ENCODE measurements at places on chromosomes 12 and 14.

DNA sequence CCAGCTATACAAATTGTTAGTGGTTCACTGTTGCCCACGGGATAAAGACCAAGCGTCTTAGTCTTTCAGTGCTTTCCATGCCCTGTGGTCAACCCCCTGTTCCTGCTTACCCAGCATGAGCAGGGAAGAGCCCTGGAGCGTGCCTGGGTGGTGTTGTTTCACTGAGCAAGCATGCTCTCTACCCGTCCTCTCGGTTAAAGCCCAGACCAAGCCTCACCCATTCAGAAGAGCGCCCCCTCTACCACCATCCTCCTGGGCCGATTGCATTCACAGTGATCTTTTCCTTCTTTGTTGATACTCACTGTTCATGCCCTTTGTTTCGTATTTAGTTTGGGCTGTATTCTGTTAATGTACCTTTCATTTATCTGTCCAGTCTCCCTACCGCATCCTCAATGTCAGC is 25.1 kb downstream of the DYRK4 start:
- DNase-seq: no peak

- no peak for DNase-seq
These were observed 2.3 kb upstream of the PRPH start for GRCh38 chr12:49292729-49293055.

DNA sequence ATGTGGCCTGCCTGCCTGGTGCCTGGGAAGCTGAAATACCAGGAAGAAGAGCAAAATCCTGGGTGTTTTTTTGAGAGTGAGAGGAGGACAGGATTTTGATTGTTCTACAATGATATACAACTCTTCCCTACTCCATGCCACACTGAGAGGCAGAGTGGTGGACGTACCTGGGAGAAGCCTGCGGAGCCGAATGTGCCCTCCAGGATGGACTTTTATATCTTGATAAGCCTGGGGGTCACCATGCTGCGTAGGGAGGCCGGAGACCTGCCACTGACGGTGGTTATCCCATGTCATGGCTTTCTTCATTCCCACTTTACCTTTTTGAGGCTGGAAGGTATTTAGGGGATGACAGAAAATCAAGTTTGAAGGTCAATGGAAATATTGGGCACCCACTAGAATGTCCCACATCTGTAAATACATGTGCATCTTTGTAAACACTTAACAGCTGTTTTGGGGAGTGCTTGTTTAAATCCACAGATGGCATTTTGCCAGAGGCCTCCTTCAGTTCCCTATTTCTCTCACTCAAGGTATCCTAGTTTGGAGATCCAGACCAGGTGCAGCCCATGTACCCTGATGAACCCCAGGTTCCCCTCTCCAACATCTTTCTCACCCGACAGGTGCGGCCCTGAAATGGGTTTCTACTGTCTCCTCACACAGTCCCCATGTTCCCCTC is 1.1 kb upstream of the GLT1D1 start:
- DNase-seq: no peak

- no peak for DNase-seq
These were observed 31.5 kb upstream of the KRR1 start for GRCh38 chr12:75542942-75543341.

- peak; percentile 37 for DNase-seq
These were observed 59.7 kb downstream of the PLXNC1 start for GRCh38 chr12:94207849-94208621.

DNA sequence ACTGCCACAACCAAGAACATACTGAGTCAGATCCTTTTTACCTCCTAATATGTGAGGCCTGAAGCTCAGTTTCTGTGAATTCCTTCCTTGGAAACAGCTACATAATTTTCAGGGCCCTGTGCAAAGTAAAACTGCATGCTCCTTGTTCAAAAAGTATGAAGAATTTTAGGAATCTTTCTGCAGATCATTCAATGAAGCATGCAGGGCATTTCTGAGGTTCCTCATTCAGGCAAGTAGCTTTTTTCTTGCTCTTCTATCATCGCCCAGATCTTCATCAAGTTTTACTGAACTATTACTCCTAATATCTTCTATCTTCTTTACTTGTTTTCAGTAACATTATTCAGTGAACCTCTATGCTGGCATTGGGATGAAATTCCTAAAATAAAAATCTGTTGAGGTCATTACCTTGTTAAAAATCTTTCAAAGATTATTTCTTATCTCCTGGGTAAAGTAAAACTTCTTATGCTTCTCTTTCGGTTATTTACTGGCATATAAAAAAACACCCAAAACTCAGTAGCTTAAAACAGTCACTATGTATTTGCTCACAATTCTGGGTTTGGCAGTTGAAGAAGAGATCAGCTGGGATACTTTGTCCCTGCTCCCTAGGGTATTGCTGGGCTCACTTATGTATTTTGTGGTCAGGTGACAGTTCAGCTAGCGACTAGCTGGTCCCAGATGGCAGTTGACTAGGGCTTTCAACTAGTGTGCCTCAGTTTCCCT is 42.6 kb upstream of the KRR1 start:
- no peak for DNase-seq

DNA sequence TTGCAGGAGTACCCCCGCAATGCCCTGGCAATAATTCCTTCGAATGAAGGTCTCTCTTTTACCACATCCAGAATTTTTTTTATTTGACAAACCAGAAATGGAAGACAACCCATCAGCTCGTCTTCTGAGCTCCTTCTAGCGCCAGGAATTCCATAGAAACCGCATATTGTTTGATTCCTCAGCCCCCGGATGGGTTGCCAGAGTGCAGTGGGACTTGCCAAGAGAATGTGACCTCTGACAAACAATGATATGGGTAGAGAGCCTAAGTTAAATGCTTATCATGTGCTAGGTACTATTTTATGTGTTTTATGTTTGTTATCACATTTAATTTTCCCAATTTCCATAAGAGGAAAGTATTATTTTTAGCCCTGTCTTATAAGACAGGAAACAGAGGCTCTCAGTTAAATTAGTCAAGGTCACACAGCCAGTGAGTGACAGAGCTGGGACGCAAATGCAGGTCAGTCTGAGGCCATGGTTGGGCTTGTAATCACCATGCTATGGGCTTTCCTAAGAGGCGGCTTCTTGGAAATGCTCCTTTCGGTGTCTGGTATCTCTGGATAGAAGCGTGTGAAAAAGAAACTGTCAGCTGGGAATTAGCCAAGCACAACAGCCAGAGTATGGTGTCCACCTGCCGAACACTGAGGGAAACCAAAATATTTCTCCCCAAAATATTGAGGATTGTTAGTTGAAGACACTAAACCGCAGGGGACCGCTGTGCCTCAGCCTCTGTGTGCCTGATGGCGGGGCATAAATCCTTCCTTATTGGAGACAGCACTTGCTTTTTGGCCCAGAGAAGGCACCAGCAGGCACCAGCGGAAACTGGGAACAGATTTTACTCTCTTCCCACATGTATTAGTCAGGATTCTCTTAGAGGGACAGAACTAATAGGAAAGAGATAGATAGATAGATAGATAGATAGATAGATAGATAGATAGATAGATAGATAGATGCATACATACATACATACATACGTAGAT is 29.4 kb upstream of the ETFBKMT start:
- no peak for DNase-seq

DNA sequence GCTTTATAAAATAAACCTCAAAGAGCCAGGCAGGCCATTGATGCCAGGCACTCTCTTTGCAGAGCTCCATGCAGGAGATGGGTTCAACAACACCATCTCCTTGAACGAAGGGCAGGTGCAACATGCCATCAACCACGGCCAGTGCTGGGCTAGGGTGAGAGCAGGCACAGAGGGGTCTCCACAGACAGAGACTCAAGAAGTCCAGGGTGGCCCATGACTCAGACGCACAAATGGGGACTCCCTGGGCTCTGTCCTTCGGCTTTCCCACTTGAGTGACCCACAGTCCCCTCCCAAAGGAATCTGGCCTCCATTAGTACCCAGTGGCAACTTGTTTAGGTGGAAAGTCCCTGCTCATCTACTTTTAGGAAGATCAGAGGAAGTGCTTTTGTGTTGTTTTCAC is 124.4 kb upstream of the PZP start:
- no peak for DNase-seq

DNA sequence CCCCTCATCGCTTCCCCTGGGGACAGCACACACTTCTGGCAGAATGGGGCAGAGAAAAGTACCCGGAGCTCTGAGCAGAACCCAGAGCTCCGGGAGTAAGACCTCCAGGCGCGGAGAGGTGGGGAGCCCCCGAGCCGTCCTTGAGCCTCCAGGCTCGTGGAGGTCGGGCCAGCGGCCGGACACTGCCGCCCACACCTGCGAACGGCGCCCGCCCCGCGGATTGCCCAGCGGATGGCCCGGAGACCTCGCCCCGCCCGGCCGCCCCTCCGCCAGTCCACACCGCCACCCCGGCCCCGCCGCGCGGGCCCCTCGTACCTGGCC is 344 bp downstream of the SPTLC2 start:
- peak; percentile 19 for DNase-seq

DNA sequence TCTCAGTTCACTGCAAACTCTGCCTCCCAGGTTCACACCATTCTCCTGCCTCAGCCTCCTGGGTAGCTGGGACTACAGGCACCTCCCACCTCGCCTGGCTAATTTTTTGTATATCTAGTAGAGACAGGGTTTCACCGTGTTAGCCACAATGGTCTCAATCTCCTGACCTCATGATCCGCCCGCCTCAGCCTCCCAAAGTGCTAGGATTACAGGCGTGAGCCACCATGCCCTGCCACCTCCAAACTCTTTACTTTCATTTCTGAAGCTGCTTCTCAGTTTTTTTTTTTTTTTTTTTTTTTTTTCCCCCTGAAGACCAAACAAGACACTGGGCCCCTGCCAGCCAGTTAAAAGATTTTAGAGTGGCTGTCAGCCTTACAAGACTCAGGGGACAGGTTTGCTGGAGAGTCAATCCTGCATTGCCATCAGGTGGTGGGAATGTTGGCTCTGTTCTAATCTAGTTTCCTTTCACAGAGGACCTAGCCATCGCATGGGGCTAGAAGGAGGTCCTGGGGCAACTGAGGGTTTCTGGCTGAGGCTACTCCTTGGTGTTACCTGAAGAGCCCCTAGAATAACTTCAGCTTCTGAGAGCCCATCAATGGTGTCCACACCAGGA is 37.4 kb upstream of the HIGD1C start:
- no peak for DNase-seq

DNA sequence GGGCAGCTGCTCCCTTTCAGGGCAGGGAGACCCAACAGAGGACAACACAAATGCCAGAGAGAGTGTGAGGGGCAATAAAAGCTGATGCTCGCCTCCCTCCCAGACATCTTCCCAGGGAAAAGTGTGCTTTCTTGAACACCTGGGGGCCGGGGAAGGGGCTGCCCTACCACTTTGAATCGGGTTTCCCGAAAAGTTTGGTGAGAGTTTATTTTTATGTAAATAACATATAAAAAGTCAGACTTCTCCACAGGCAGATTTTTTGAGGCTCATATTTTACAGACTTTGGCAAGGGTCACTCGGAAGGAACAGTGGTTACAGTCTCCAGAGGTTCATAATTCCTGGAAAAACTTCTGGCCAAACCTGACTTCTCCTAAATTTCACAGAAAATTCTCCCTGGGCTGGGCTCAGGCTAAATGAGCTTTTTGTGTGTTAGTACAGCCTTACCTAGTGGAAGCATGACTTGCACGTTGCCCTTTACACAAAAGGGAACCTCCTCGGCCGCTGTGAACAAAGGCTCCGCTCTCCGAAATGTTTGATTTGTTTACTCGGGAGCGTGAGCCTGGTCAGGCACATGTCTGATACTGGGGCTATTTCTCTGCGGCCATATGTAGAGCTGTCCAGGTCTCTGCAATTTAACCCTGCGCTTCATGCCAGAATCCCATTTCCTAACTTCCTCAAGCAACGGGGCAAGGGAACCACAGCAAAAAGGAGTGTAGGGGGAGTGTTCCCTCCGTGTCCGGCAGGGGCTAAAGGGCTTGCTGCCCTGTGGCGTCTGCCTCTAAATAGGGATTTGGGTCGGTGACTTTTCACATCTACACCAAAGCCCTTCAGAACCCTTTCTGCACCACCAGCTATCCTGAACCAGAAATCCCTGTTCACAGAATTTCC is 3.4 kb downstream of the RTL1 start:
- no peak for DNase-seq

DNA sequence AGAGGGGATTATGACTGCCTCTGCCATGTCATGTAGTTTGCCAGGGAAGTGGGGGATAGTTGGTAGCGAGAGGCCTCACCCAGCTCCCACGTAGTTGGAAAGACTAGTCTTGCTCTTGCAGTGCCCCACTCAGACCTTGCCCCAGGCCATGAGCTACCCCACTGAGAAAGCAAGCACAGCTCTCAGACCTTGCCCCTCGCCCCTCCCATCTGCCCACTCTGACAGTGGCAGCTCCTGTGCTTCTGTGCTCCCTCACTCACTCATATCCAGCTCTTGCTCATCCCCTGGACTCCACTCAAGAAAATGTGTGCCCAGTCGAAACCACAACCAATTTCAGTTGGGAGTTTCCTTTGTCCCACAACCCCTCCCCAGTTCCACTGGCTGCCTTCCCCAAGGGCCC is 55.5 kb upstream of the BDKRB2 start:
- DNase-seq: no peak

GRCh38 chr14:99698642-99699041 is 14.5 kb downstream of the CYP46A1 start:
- no peak for DNase-seq

GRCh38 chr14:104647467-104648043 is 41.9 kb upstream of the INF2 start:
- DNase-seq: no peak

- no peak for DNase-seq
These were observed 6.8 kb downstream of the SIX1 start for GRCh38 chr14:60642270-60643140.

DNA sequence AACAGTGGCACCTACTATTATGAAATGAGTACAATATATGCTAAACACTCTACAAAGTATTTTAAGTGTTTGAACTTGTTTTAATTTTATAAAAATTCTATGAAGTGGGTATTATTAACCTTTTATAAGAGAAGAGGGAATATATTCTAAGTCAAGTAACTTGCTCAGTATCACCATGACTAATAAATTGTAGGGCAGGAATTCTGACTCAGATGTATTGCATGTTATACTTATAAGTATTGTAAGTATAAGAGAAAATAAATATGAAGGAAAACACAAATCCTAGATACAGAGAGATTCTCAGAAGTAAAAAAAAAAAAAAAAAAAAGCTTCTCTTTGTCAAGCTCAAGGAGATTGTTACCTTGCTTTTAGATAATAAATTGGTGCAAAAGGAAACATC is 893.2 kb downstream of the SLC16A7 start:
- no peak for DNase-seq
